ENCODE measurements at places on chromosomes 1 and 21.

DNA sequence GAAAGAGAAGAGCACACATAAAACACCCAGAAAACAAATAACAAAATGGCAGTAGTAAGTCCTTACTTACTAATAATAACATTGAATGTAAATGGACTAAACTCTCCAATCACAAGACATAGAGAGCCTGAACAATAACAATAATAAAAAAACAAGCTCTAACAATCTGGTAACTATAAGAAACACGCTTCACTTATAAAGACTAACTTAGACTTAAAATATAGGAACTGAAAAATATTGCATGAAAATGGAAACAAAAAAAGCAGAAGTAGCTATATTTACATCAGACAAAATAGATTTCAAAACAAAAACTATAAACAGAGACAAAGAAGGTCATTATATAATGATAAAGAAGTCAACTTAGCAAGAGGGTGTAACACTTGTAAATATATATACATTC, 83.1 kb upstream of the LYPLAL1 start:
- H3K4me3 ChIP-seq = no peak overlapping the region
- no peaks in the 10 kb centered on the region for H3K27me3 ChIP-seq
- no peak overlapping the region for H3K27ac ChIP-seq
- H3K4me1 ChIP-seq = peaks cover 20% of the 10 kb centered on the region
- H3K36me3 ChIP-seq = no peaks in the 10 kb centered on the region

DNA sequence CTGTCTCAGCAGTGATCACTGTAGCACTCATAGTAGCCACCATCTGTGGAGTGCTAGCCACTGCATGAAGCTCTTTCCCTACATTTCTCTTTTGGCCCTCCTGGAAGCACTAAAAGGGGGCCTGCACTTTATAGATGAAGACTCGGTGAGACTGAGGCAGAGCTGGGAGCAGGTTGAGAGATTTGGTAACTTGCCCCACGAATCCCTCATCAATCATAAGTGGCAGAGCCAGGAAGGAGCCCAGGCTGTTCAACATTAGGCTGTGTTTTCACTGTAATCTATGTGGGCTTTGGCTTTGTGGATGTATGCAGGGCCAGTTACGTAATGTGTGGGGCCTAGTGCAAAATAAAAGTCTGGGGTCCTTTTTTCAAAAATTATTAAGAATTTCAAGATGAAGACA, 13.3 kb upstream of the ETV3 start:
- H3K36me3 ChIP-seq = no peaks in the 10 kb centered on the region
- no peak overlapping the region for H3K27ac ChIP-seq
- H3K4me3 ChIP-seq = no peak overlapping the region
- no peak for DNase-seq
- H3K4me1 ChIP-seq = peaks cover 56% of the 10 kb centered on the region
- H3K27me3 ChIP-seq = no peaks in the 10 kb centered on the region

- DNase-seq = no peak
- no peaks in the 10 kb centered on the region for H3K4me1 ChIP-seq
- no peak overlapping the region for H3K27ac ChIP-seq
- no peak overlapping the region for H3K4me3 ChIP-seq
- no peaks in the 10 kb centered on the region for H3K36me3 ChIP-seq
Measured at GRCh38 chr1:97567000-97567749, 353.7 kb downstream of the DPYD start.

- peak overlapping the region; percentile 86 for H3K4me3 ChIP-seq
- no peak for DNase-seq
- peaks cover 5% of the 10 kb centered on the region for H3K4me1 ChIP-seq
- peaks cover 17% of the 10 kb centered on the region for H3K27me3 ChIP-seq
Measured at GRCh38 chr1:236795757-236796667, 920 bp downstream of the MTR start.

GRCh38 chr1:209625791-209626285, 26.4 kb downstream of the LAMB3 start:
- H3K4me3 ChIP-seq = no peak overlapping the region
- H3K36me3 ChIP-seq = peaks cover 24% of the 10 kb centered on the region
- no peak overlapping the region for H3K27ac ChIP-seq
- H3K27me3 ChIP-seq = no peaks in the 10 kb centered on the region
- no peaks in the 10 kb centered on the region for H3K4me1 ChIP-seq
- DNase-seq = no peak

DNA sequence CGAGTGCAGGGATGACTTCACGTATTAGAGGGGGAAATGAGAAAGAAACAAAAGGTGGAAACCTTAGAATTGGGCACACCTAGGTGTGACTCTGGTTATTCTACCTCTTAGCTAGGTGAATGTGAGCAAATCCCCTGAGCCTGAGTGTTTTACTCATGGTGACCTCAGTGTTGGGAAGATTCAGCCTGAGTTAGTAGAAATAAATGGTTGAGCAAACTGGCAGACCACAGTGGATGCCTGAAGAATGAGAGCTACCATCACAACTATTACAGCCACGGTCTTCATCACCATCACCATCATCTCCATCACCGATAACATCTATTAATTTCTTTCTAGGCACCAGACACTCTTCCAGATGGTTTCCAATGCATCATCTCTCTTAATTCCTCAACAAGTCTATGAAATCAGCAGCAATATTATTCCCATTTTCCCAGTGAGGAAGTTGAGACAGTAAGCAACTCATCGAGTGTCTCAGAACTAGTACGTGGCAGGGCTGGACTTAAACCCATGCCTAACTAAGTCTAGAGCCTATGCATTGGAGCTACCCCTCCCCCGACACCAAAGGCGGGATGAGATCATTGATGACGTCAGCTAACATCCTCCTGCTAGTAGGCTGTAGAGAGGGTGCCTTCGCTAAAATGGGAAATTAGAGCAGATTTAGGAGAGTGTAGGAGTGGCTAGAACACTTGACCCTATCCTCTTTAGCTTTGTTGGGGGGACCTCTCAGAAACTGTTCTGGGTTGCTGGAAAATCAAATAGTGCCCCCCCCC, 7.9 kb upstream of the KAZN start:
- H3K36me3 ChIP-seq = no peaks in the 10 kb centered on the region
- no peak for DNase-seq
- no peak overlapping the region for H3K4me3 ChIP-seq
- H3K27ac ChIP-seq = no peak overlapping the region
- H3K4me1 ChIP-seq = no peaks in the 10 kb centered on the region

GRCh38 chr1:34762474-34763141, 3.1 kb downstream of the GJB4 start:
- no peaks in the 10 kb centered on the region for H3K36me3 ChIP-seq
- H3K27ac ChIP-seq = peak overlapping the region; percentile 89
- no peaks in the 10 kb centered on the region for H3K27me3 ChIP-seq
- peak; percentile 72 for DNase-seq
- H3K4me1 ChIP-seq = peaks cover 43% of the 10 kb centered on the region

- H3K4me3 ChIP-seq = peak overlapping the region; percentile 61
- no peak overlapping the region for H3K27ac ChIP-seq
- no peaks in the 10 kb centered on the region for H3K36me3 ChIP-seq
- DNase-seq = peak; percentile 15
- no peaks in the 10 kb centered on the region for H3K27me3 ChIP-seq
- H3K4me1 ChIP-seq = peaks cover 30% of the 10 kb centered on the region
Measured at GRCh38 chr1:210251680-210252490, 19.3 kb downstream of the SERTAD4 start.

GRCh38 chr1:227318016-227318852, at the start of gene CDC42BPA:
Gene CDC42BPA (minus strand): TSS chr1:227318492. CDS start chr1:227317182, 1,310 bp downstream.
- peaks cover 37% of the 10 kb centered on the region for H3K4me1 ChIP-seq
- DNase-seq = peak; percentile 82
- peak within 1 kb of the TSS; percentile 77 for H3K4me3 ChIP-seq
- no peaks in the 10 kb centered on the region for H3K27me3 ChIP-seq

DNA sequence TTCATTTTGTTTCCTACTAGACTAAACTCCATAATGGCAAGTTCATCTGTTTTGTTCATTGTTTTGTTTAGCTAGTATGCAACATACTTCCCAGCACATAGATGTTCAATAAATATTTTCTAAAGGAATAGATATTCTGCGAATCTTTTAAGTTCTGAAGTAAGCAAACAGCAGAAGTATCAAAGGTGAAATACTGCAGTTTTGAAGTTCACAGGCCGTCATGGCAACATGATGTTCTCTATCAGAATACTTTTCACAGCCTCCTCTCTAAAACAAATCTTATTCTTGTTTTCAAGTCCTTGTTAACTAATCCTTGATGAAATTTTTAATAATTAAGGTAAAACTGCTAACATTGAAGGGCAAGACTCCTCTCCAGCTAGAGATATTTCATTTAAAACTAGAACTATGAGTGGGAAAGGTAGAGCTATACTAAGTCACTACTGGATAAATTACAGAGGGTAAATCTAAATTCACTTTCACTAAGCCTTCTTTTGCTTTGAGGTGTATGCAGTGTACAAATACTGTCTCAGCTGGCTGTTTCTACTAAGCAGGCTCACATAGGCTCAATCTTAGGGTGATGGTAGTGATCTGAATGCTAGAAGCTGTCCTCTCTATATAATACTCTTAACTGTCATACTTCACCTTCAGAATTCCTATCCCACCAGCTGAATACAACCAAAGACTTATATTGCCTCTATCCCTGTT, 96.7 kb downstream of the ZZZ3 start:
- 0 out of 2 replicates have a peak, but pooled peaks cover 23% of the 10 kb centered on the region for H3K36me3 ChIP-seq
- H3K27ac ChIP-seq = no peak overlapping the region
- H3K4me1 ChIP-seq = no peaks in the 10 kb centered on the region
- no peaks in the 10 kb centered on the region for H3K27me3 ChIP-seq
- DNase-seq = no peak

DNA sequence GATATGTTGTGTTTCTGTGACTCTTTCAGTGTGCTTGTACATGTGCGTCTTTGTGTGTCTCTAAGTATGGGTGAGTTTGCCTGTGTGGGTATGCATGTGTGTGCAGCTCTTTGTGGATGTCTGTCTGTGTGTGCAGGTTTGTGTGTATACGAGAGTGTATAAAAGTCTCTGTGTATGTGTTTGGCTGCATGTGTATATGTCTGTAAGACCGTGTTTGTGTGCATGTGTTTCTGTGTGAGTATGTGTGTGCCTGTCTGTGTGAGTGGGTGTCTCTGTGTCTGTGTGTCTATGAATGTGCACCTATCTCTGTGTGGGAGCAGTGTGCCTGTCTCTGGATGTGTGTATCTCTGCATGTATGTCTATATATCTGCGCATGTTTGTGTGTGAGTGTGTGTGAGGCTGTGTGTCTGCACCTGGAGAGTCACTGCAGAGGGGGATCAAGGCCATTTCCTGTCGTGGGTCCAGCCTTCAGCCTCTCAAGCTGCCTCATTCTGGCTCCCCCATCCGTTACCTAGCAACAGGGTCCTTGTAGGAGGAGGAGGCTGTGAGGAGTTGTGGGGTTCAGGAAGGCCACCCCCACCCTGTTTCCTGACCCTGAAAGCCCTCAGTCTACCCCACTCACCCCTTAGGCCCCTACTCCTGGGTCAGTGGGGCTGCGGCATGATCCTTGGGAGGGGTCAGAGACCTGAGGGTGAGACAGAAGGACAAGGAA, 10.4 kb downstream of the FGR start:
- H3K4me1 ChIP-seq = peaks cover 5% of the 10 kb centered on the region
- no peaks in the 10 kb centered on the region for H3K36me3 ChIP-seq
- H3K27ac ChIP-seq = no peak overlapping the region
- H3K27me3 ChIP-seq = no peaks in the 10 kb centered on the region
- DNase-seq = no peak
- H3K4me3 ChIP-seq = no peak overlapping the region

DNA sequence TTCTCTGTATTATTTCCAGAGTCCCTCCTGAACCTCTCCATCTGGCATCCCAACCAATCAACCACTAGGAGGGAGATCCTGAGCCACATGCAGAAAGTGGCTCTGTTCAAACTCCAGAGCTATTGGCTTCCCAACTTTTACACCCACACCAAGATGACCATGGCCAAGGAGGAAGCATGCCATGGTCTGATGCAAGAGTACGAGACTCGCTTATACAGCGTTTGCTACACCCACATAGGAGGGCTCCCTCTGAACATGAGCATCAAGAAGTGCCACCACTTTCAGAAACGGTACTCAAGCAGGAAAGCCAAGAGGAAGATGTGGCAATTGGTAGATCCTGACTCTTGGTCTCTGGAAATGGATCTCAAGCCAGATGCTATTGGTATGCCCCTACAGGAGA, 23.6 kb downstream of the RGSL1 start:
- H3K4me3 ChIP-seq = no peak overlapping the region
- peaks cover 36% of the 10 kb centered on the region for H3K27me3 ChIP-seq
- DNase-seq = no peak
- no peaks in the 10 kb centered on the region for H3K4me1 ChIP-seq
- H3K36me3 ChIP-seq = no peaks in the 10 kb centered on the region

- H3K4me3 ChIP-seq = no peak overlapping the region
- H3K27me3 ChIP-seq = no peaks in the 10 kb centered on the region
- H3K4me1 ChIP-seq = no peaks in the 10 kb centered on the region
Measured at GRCh38 chr21:44329971-44330681, 9.1 kb downstream of the CFAP410 start.

DNA sequence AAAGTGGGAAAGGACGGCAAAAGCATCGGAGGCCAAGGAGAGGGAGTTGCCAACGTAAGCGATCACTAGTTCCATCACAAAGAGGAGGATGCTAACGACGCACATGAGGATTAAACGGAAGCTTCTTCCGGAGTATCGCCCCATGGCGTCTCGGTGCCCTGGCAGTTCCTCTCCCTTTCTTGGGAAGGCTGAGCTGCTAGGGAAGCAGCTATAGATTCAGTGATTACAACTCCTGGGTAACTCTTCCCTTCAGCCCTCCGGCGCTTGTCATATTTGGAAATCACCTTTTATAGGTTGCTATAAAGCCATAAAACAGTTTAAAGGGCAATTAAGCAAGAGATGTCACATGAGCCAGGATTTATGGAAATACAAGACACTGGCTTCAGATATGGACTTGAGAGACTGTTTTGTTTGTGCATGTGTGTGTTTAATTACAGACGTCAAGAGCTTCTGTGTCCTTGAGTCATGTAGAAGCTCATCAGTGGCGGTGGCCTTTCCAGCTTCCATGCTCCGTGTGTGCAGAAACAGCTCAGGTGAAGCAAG, 30.6 kb upstream of the SLC30A10 start:
- H3K27ac ChIP-seq = no peak overlapping the region
- no peaks in the 10 kb centered on the region for H3K27me3 ChIP-seq
- H3K36me3 ChIP-seq = no peaks in the 10 kb centered on the region
- no peak for DNase-seq

DNA sequence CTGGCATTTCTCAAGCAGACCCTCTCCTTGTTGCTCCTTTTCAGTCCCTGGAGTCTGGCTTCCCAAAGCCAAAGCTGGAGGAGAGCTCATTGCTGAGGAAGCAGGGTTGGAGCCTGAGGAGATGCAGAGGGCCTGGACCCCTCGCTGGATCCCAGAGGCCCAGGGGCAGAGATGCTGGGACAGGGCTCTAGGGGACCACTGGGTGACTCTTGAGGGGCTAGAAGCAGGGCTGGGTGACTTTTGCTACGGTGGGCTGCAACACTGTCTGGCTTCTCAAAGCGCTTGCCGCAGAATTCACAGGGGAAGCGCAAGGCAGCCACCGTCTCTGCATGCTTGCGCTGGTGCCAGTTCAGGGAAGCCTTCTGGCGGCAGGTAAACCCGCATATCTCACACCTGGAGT, 8.8 kb downstream of the ZNF692 start:
- no peak for DNase-seq
- no peak overlapping the region for H3K27ac ChIP-seq
- no peaks in the 10 kb centered on the region for H3K27me3 ChIP-seq
- no peak overlapping the region for H3K4me3 ChIP-seq

Measured in PC-9 (cell line).